ENCODE measurements at places on chromosomes 6 and 20.
A peak's percentile ranks its signal among the peaks of the same experiment; 100 is the strongest.

GRCh38 chr20:45336530-45337366 lies 11.5 kb downstream of the SDC4 start:
- peak; percentile 65 for DNase-seq

- no peak for DNase-seq
Measured at GRCh38 chr6:132887204-132887603, 72.8 kb downstream of the RPS12 start.

DNA sequence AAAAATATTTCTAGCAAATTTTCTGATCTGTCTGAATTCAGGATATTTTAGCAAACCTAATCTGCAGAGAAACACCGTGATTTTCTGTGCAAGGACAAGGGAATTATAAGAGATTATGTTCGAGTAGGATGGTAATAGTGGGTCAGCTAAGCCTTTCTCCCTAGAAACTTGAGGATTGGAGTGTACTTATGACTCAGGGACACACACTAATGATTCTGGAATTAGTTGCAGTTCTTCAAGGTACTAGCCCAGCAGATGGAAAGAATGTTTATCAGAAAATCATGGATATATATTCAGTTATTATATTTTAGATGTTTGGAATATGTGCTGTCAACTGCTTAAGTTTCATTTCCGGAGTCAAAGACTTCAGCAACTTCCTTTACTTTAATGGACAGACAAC lies 177.1 kb upstream of the MAP3K7 start:
- no peak for DNase-seq

DNA sequence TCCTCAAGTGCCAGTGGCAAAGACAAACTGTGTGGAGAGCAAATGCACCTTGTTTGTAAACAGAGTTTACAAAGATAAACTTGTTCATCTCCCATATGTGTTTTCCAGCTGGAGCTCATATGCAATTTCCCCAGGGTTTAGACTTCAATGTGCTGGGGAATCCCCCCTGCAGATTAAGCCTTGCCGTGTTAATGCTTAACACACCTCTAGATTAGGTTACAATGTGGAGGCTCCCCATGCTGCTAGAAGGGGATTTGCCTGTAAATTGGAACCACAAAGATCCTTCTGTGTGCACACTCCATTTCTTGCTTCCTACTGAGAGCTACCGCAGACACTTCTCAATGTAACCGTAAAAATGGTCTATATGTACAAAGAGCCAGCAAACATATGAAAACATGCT lies 263.1 kb downstream of the TBX18 start:
- no peak for DNase-seq

- DNase-seq = no peak
Measured at GRCh38 chr20:17676942-17677341, 5.1 kb downstream of the RRBP1 start.

- no peak for DNase-seq
Measured at GRCh38 chr20:24117383-24117782, 128.8 kb upstream of the GGTLC1 start.

DNA sequence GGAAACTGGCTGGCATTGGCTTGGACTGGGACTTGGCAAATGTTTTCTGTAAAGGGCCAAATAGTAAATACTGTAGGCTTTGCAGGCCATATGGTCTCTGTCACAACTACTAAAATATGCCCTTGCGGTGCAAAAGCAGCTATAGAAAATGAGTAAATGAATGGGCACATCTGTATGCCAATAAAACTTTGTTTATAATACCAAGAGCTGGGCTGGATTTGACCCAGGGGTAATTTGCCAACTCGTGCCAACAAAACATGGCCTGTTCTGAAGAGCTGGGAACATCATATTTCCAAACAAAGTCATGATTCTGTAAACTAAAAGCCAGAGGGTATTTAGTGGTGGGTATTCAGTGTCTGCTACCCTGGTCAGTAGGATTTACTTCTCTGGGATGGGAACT lies 320.1 kb upstream of the SOX4 start:
- no peak for DNase-seq

GRCh38 chr6:157181649-157182048 lies 141.7 kb downstream of the TMEM242 start:
- DNase-seq = no peak

DNA sequence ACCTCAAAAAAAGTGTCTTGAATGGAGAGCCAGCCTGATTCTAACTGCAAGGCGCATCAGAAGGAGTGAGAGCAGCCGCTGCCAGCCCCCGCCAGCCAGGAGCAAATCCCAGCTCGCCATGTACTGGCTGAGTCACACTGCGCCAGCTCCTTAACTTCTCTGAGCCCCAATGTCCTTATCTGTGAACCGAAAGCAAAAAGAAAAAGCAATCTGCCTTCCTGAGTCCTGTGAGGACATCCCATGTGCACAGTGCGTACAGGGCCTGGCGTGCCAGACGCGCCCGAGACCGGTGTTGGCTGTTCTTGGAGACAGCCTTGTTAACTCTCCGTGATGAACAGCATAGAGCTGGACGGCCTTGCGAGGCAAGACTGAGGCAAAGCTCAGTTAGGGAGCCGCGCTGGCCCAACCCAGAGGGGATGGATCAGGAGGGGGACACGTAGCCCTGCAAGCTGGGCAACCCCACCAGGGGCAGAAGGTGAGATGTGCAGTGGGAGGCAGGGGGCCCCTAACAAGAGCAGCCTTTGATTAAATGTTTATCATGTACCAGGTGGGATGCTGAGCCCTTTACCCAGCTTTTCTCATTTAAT lies 122.7 kb downstream of the AGPAT4 start:
- DNase-seq = no peak

DNA sequence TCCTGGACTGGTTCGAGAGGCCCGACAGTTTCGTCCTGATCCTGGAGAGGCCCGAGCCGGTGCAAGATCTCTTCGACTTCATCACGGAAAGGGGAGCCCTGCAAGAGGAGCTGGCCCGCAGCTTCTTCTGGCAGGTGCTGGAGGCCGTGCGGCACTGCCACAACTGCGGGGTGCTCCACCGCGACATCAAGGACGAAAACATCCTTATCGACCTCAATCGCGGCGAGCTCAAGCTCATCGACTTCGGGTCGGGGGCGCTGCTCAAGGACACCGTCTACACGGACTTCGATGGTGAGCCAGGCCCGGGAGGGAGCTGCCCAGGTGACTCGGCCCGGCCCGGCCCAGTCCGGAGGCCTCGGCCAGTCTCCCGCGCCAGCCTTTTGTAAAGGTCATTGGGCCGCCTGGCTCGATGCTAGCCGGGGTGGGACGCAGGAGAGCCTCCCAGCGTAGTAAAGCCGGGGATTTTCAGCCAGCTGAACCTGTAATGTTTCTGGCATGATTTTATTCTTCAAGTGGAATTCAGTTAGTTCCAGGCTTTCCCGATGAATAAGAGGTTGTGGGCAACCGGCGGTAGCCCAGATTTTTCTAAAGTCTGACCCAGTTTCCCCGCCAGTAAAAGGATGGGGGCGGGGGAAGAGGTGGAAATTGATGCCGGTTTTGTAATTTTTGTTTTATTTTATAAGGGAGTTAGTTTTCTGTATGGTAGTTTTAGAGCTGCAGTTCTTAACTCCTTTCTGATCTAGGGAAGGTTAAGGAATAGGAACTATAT lies 1.4 kb downstream of the PIM1 start:
- DNase-seq = peak; percentile 56

- DNase-seq = no peak
Measured at GRCh38 chr6:7183707-7184106, 75.9 kb downstream of the RREB1 start.

- DNase-seq = no peak
Measured at GRCh38 chr6:38481851-38482250, 157.9 kb downstream of the BTBD9 start.

DNA sequence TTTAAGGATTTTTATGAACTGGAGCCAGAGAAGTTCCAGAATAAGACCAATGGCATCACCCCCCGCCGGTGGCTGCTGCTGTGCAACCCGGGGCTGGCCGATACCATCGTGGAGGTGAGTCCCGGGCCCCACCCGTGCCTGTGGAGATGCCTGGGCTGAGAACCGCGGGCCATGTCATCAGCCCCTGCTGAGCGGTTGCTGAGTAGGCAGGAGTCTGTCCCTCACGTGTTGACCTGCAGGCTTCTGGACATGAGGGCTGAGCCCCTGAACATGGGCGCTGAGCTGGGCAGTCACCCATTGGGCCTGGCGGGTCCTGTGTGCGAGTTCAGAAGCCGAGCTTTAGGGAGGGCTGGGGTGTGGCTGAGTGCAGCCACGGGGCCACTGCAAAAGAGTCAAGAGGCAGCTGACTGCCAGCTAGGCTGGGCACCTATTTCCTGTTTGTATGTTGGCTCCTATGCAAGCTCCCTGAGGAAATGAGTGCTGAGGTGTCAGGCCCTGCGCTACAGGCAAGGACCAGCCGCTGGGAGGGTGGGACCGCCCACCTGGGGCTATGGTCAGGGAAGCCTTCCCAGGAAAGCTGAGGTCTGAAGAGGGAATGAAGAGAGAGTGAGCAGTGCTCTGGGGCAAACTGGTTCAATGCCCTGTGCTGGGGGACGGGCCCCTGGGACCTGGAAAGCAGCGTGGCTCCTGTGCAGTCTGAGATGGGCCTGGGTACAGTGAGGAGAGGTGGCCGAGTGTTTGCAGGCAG lies 34.3 kb downstream of the PYGB start:
- peak; percentile 32 for DNase-seq

GRCh38 chr6:122365775-122366403 lies 33.6 kb upstream of the HSF2 start:
- no peak for DNase-seq

DNA sequence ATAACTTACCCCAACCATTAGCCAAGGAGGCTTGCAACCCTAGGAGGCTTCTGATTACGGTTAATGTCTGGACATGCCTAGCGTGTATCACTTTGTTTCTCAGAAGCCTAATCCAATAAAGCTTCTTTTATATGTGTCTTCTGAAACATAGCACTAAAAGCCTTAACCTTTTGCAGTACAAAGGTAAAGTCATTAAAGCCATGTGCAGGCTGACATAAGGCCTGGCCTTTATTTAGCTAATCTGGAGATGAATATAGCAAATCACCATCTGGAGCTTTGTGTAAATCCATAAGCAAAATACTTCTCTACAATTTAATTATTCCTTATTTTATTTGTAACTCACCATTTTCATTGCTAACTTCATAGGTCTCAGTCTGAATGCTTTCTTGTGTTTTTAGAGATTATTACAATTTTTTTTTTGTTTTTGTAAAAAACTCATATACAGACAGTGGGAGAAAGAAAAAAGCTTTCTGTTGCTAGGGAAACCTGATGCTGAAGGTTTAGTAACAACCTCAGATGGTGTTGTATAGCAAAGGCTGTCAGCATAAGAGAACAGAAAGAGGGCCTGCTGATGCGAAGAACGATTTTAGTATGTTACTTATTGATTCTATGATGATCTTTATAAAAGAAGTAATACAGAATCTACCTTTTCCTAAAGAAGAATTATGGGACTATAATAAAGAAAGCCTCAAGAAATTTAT lies at the start of gene EYS:
Gene EYS, minus strand, starts transcription at position 101 of the 701 bp plus-strand sequence. CDS start 211,816 bp downstream, outside the sequence.
- DNase-seq = peak; percentile 11

DNA sequence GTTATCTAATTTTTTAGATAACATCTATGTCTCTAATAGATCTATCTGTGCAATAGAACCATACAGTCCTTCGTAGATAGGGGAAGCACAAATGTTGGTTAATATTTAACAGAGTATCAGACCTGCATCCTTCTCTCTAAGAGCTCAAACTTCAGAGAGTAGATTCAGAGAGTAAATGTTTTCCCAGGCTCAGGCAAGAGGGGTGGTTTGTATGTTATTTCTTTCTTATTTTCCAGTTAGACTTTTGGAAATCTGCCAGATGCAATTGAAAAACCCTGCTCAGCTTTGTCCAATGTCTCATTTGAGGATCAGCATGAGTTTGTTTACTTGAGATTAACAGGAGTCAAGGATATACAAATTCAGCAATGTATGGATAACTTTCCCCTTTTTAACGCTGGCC lies 361.9 kb downstream of the BCKDHB start:
- DNase-seq = no peak

GRCh38 chr20:37969949-37970855 lies 63.1 kb downstream of the TTI1 start:
- no peak for DNase-seq

DNA sequence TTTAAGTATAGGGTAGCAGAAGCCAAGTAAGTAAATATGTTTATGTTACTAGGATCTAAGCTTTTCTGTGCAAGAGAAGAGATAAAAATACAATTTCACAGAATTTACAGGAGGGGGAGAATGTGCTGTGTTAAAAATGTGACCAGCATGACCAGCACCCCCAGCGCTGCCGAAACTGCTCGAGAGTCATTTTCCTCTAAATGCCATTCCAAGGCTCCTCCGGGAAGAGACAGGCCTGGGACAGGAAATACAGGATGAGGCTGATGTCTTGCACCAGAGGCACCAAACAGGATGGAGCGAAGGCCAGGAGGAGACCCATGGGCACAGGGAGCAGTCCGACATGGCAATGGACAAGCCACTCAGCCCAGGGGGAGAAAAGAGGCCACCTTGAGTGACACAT lies 21.1 kb downstream of the TAF4 start:
- DNase-seq = no peak

DNA sequence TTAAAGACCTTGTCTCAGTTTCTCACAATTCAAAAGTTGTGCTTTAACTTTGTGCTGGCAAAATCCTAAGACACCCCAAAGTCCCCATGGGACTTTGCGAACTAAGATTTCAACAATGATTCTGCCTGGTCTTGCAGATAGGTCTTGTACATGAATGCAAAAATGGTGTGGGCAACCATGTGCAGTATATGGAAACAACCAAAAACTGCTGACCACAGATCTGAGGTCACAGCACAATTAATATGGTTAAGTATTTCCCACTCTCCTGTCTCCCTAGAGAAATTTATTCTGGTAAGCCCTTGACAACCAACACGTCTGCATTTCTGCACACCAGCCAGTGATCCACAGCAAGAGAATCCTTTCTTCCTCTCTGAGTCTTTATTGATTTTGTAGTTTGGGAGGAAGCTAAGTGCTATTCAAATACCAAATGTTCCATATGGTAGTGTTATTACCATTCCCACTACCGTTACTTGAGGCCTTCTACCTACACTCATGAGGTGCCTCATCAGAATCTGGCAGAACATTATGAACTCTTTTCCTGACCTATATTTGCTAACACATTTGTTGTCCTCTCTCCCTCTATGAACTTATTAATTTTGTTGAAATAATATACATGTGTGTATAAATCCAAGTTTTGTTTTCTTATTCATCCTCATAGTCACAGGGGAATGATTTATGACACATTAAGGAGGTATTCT lies 178.7 kb downstream of the ATXN1 start:
- DNase-seq = no peak

DNA sequence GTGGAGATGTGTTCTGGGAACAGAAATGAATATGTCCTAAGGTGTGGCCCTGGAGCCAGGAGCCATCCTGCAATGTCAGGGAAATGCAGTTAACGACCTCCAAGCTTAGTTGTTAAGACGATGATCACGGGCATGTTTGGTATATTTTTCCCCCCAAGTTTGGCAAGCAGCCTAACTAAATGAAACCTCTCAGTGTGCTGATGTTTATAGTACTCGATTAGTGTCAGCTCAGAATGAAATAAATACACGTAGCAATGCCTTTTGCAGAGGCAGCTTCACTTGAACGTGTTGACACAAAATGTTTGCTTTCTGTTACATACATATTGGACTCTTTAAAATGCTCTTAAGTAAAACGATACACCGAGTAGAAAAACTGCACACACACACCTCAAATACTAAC lies 76.2 kb upstream of the OLIG3 start:
- no peak for DNase-seq

GRCh38 chr20:22127587-22127986 lies 422.1 kb downstream of the PAX1 start:
- no peak for DNase-seq
